ENCODE measurements at places on chromosomes 16 and 17.

- peak; percentile 55 for DNase-seq
Measured at GRCh38 chr17:3754458-3755334, 31.0 kb downstream of the HASPIN start.

DNA sequence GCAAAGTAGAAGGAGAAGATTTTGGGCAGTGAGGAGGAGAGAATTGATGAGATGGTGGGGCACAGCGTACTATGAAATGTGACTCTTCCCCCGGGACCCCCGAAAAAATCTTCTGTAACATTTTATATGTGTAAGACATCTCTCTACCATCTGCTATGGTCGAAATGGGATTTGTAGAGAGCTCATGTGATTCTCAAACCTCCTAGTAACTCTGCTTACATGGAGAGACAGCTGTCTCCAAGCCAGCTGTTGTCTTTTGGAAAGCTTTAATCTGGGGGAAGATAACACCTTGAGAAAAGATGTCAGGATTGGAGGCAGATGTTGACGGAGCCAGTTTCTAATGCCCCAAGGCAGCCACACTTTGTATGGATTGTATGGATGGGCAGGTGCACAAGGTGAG, 94.1 kb downstream of the PRKCB start:
- DNase-seq = no peak

DNA sequence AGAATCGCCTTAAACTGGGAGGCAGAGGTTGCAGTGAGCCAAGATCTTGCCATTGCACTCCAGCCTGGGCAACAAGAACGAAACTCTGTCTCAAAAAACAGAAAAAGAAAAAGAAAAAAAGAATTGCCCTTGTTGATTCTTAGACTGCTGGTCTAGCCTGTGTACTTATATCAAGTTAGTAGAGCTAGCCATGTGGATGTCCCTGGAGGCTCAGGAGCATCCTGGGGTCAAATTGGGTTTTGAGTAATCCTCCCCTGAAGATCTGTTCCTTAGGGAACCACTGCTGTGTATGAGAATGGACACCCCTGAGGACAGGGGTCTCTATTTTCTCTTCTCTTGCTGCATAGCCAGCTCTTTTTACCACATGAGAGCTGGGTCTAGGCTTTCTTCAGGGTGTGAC, 21.5 kb downstream of the SLC7A6OS start:
- DNase-seq = no peak

GRCh38 chr16:89140981-89141883, 30.3 kb upstream of the CDH15 start:
- no peak for DNase-seq

DNA sequence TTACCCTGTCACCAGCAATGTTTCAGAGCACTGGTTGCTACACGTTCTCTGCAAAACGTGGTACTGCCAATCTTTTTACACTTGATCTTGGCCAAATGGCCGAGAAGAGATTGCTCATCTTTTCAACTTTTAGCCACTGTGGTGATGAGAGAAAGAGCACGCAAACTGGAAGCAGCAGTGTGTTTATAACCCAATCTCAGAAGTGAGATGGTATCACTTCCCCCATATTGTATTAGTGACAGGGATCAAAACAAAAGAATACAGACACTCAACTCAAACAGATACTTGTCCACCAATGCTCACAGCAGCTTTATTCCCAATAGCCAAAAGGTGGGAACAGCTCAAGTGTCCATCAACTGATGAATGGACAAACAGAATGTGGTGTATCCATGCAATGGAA, 72.1 kb upstream of the FA2H start:
- no peak for DNase-seq

- no peak for DNase-seq
Measured at GRCh38 chr17:8873801-8874715, 6.6 kb upstream of the PIK3R6 start.

DNA sequence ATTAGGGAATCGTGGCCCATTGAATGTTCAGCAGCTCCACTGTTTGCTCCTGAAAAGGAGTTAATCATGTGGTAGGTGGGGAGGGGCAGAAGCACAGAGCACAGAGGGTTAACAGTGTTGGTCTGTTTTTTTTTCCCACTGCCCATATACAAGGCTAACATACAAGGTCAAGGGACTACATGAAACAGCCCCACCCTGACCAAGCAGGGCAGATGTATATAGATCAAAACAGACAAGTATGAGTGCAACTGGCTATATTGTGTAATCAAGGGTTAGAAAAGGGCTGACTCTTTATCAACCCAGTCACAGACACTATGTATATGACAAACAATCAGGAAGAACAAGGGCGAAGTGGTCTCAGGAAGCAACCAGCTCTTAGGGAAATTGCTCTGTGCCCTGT, 186.6 kb upstream of the CDH11 start:
- no peak for DNase-seq

- peak; percentile 23 for DNase-seq
Measured at GRCh38 chr17:77609553-77610517, 348.7 kb upstream of the TNRC6C start.

GRCh38 chr16:2372684-2373083, 32.2 kb upstream of the ABCA3 start:
- DNase-seq = no peak

- DNase-seq = no peak
Measured at GRCh38 chr16:27839419-27839818, 224.1 kb downstream of the GSG1L start.

GRCh38 chr17:67623767-67624166, 94.0 kb upstream of the NOL11 start:
- DNase-seq = no peak

DNA sequence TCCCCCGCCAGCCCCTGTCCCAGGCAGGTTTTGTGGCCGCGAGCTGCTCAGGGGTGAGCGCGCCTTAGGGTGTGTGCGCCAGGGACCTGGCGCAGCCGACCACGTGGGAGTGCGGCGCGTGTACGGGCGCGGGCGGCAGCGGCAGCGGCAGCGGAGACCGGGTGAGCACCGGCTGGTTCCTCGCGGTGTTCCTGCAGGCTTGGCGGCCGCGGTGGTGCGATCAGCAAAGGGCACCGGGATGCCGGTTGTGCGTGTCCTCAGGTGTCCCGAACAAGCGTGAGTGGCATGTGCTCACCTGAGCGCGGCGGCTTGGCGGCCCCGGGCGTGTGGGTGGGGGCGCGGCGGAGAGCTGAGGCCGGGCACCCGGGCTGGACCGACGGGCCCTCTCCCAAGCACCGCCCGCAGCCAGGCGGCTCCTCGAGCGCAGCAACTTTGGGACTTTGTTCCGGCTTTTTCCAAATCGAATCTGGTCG, 381 bp upstream of the HSD11B2 start:
- no peak for DNase-seq

- DNase-seq = peak; percentile 32
Measured at GRCh38 chr17:55458978-55459377, 37.3 kb upstream of the MMD start.

DNA sequence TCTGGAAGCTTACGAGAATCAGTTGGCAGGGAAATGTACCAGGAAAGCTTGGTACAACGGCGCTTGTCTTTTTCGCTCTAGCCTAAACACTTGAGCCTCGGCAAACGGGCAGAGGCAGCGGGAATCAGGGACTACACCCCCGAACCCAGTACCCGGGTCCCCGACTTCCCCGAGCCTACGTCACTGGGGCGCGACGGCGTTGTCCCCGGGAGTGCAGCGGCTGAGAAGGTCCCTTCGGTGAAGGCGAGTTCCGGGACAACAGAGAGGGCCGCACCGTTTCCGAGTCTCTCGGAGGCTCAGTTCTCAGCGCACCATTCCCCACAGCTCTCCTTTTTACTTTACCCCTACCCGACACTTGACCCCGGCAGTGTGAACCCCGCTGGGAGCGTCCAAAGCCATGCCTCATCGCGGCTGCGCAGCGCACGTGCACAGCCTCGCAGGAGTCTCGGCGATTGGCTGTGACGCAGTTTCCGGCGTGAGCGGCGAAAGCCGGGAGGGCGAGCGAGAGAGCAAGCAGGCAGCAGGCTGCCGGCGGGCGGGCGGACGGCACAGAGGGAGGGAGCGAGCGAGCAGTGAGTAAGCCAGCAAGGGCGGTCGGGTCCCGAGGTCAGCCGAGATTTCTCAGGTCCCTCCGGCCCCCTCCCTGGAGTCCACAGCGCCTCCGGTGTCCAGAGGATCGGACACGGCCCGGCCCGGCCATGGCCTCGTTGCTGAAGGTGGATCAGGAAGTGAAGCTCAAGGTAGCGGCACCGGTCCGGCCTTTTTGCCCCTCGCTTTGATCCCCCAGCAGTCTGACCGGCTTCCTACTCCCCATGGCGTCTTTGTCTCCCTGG, at the start of gene PSME3:
Gene PSME3, plus strand, starts transcription at position 464 of the 833 bp plus-strand sequence. Its CDS starts 235 bp downstream, at position 699.
- DNase-seq = peak; percentile 75

DNA sequence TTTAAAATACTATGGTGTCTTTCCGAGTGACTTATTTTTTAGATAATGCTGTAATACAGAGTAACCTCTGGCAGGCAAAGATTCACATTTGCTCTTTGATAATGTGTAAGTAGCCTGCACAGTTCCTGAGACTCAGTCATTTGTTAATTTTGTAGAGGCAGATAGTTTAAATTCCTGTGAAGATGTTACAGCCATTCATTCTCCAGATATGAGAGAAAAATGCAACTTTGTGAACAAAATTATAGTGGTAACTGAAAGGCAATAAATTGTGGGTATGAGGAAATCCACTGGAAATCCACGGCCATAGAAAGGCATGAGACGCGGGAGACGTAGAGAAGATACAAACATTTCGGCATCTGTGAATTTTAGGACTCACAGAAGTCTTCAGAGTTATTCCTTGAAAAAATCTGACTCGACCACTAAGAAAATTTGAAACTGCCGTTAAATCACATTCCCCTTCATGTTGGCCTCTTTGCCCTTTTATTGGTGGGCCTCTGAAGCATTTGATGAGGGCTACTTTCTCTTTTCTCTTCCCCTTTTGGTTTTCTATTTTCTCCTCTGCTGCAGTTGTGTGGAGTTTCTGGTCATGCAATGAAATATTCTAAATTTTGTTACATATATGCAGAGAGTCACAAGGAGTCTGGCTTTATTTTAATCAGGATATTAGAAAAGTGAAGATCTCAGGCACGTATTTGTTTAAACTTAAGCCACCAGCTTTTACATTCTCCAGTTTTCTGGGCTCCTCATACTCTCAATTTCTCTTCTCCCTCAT, 18.8 kb downstream of the HS3ST3A1 start:
- DNase-seq = no peak

DNA sequence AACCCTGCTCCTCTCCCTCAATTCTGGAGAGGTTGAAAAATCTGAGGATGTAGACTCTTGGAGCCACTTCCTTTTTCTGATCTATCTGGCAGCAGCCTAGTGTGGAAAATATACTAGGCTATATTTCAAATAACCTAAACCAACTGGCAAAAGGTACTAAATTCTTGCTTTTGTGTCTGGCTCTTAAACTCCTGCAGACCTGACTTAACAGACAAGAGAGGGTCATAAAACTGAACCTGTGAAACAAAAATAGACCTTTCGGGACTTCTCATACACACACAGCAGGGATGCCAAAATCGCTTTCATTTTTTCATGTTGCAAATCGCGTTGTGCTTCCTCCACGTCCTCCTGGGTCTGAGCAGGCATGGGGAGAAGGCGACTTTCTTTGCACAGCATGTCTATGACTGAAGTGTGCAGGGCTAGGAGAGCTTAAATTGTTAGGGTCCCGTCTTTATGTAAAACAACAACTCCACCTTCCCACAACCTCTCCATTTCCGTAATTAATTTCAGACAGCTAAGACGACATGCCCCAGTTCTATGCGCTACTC, 520.7 kb upstream of the PSMD7 start:
- no peak for DNase-seq

- no peak for DNase-seq
Measured at GRCh38 chr16:59148769-59149155, 414.6 kb upstream of the GOT2 start.

DNA sequence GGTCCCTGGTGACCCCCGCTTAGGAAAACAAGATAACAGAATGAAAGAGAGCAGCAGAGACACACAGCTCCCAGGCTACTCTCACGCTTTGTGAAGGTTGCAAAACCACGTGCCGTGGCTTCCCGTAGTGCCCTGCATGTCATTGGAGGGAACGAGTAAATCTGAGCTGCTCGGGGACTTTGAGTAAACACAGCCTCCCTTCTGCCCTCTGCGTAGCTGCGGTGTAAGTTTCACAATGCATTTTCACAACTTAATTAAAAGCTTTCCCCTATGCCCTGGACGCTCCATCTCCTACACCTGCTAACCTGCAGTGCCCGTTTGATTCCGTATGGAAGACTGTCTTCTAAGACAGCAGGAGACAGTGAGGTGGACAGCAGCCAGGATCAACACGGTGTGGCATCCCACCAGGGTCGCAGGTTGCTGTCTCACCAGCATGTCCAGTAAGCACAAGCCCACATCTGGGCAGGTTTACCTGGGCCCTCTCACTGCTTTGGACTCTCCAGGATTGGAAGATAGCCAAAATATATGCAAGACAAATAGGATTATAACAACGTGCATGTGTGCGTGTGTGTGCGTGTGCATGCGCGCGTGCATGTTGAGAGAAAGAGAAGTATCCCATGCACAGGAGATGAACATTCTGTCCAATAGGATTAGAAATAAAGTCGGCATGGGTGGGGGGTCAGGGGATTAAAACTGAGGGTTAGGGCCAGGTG, 116.4 kb upstream of the RCVRN start:
- DNase-seq = no peak

All from stimulated activated CD4-positive, alpha-beta T cell treated with anti-CD3 and anti-CD28 coated beads, Interleukin-1b, Interleukin-23, amount 100 ng/mL, for 1 hour (primary cell).